Germinal center (tissue), 1 donor: ENCODE measurements at places on chromosomes 11 and 22.

- DNase-seq, result no peak
Measured at GRCh38 chr11:18066626-18067025, 20.6 kb upstream of the TPH1 start.

- no peak for DNase-seq
Measured at GRCh38 chr11:118602331-118602730, 5.1 kb upstream of the PHLDB1 start.

- no peak for DNase-seq
Measured at GRCh38 chr11:72398058-72398758, 36.1 kb downstream of the CLPB start.

- peak; percentile 56 for DNase-seq
Measured at GRCh38 chr11:67317888-67318555, 14.7 kb downstream of the SSH3 start.

DNA sequence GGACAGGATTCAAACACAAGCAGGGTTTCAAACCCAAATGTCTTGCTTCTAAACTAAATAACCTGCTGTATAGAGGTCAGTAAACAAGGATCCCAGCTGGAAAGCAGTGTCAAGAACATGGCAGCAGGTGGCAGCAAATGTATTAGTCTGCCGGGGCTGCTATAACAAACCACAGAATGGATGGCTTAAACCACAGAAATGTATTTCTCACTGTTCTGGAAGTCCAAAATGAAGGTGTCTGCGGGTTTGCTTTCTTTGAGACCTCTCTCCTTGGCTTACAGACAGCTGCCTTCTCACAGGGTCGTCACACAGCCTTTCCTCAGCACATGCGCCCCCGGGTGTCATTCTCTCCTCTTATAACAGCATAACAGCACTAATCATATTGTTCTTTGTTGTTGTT lies 65.1 kb upstream of the LRRC55 start:
- no peak for DNase-seq

- no peak for DNase-seq
Measured at GRCh38 chr11:67422891-67423290, 5.4 kb upstream of the RPS6KB2 start.

DNA sequence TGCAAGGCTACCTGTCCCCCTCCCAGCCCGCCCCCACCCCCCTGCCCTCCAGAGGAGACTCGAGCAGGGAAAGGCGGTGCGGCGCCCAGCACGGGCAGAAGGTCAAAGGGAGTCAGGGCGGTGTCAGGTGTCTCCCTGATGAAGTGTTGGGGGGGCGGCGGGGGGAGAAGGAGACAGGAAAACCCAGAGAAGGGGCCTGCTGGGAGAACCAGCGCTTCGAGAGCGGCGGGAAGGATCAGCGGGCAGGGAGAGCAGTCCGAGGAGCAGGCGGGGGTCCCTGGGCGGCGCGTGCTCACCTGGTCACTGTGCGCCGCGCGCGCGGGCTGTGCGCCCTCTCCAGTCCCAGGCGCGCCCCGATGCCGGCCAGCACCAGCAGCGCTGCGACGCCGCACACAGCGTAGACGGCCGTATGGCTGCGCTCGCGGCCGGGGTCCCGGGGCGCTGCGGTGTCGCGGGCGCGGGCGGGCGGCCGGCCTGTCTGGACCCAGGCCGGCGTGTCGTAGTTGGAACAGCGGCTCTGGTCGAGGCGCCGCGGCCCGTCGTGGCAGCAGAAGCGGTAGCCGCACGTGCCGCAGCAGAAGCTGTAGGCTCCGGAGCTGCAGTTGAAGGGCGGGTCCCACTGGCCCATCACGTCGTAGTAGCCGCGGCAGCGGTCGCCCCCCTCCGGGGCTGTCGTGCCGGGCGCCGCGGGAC lies 886 bp downstream of the SHISA8 start:
- DNase-seq, result peak; percentile 26

- DNase-seq, result no peak
Measured at GRCh38 chr22:47878460-47878859, 1116.0 kb downstream of the TBC1D22A start.

DNA sequence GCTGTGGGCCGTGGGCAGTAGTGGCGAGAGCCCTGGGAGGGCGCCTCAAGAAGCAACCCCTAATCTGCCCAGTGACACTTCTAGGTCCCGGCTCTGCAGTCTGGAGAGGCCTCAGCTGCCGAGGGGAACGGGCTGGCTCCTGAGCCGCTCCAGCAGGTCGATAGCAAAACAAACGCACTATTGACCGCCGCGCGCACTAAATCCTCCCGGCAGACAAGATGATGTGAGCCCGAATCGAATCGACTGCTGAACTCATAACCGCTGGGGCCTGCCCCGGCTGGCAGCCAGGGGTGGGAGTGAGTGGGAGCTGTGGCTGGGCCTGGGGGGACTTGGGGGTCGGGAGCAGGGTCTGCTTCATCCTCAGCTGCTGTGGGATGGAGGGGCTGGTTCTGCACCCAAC lies 36.1 kb downstream of the FLRT1 start:
- DNase-seq, result no peak

GRCh38 chr11:79212741-79213190 lies 228.1 kb downstream of the TENM4 start:
- peak; percentile 16 for DNase-seq

GRCh38 chr11:70532066-70532440 lies 133.7 kb downstream of the CTTN start:
- no peak for DNase-seq

GRCh38 chr11:73288873-73289707 lies 17.0 kb downstream of the P2RY6 start:
- peak; percentile 88 for DNase-seq

DNA sequence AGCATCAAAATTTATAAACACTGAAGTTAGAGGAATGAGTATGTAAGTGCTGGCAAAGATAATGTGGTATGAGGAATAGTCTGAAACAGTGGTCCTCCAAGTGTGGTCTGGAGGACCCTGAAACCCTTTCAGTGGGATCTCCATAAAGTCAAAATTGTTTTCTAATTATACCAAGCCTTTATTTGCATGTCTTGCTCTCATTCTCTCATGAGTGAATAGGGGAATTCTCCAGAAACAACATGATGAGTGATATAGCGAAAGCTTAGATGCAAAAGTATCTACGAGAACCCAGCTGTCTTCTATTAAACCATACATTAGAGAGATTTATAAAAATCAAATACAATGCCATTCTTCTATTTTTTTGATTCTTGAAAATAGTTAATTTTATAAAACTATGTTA lies 145.0 kb upstream of the RAG2 start:
- DNase-seq, result no peak

DNA sequence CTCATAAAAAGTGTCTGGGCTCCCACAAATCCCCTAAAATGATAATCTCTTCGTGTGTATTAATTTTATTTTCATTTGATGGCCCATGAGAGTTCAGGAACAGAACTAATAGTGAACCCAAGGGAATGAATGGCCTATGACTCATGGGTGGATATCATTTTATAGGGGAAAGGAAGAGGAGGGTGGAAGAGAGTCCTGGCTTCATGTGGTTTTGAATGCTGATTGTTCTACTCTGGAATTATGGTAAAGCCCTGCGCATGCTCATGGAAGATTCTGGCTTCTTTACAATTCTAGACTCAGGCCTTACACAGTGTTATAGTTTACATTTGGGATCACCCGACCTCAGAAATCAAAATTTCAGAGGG lies 35.2 kb downstream of the MAML2 start:
- DNase-seq, result no peak

- no peak for DNase-seq
Measured at GRCh38 chr11:12200991-12201985, 90.9 kb downstream of the MICAL2 start.
